CD4-positive, alpha-beta T cell (primary cell): ENCODE measurements at places on chromosomes 11 and 22.

DNA sequence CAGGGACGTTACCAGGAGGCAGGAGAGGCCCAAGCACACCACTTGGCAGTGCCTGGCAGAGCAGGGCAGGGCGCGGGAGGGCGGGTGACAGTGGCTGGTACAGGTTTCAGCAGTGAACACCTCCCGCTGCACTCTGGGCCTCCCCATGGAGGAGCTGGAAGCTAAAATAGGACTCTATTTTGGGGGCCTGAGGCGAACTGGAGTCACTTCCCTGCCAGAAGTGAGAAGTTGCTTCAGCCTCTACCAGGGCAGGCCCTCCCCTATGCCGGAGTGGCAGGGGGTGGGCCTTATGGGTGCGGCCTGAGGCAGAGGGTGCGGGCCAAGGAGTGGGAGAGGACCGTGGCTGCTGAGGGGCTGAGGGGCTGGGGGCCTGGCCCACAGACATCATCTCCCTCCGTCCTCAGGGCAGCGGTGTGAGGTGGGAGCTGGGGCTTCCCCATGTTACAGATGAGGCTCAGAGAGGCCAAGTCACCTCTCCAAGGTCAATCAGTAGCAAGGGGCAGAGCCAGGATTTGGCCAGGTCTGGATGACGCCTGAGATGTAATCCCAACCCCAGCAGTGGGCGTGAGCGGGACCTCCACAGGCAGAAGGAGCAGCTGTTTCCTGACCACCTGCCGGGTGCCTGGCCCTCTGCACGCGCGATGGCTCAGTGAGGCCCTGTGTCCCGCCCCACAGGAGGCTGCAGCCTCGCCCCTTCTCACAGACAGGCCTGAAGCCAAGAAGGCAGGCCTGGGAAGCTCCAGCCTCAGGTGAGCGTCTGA, 39.3 kb downstream of the KCNJ4 start:
- DNase-seq = no peak

- DNase-seq = peak; percentile 14
These were observed 10.3 kb downstream of the PARVG start for GRCh38 chr22:44191036-44191454.

- DNase-seq = no peak
These were observed 22.0 kb upstream of the IGSF9B start for GRCh38 chr11:133978794-133979193.

DNA sequence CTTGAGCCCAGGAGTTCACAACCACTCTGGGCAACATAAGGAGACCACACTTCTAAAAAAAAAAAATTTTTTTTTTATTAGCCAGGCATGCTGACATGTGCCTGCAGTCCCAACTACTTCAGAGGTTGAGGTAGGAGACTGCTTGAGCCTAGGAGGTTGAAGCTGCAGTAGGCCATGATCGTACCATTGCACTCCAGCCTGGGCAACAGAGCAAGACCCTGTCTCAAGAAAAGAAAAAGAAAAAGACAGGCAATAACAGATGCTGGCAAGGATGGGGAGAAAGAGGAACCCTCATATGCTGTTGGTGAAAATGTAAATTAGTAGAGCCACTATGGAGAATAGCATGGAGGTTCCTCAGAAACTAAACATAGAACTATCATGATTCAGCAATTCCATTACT, 64.8 kb downstream of the PAK1 start:
- no peak for DNase-seq

- DNase-seq = no peak
These were observed 29.2 kb downstream of the DDIAS start for GRCh38 chr11:82930734-82931133.

DNA sequence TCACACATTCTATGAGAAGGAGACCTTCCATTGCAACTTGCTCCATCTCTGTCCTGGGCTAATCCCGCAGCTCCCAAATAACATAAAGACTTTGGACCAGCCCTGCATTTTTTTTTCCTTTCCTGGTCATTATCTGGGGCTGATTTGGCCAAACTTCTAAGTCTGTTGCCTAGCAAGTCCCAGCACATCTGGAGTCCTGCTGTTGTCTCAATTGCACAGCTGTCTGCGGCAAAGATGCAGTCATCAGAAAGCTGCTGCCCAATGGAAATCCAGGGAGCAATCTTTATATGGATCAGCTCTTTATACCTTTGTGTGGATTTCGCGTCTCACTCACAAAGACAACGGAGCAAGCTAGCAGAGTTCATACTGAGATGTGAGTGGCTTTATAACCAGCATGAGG, 105.9 kb downstream of the NXPE2 start:
- no peak for DNase-seq

DNA sequence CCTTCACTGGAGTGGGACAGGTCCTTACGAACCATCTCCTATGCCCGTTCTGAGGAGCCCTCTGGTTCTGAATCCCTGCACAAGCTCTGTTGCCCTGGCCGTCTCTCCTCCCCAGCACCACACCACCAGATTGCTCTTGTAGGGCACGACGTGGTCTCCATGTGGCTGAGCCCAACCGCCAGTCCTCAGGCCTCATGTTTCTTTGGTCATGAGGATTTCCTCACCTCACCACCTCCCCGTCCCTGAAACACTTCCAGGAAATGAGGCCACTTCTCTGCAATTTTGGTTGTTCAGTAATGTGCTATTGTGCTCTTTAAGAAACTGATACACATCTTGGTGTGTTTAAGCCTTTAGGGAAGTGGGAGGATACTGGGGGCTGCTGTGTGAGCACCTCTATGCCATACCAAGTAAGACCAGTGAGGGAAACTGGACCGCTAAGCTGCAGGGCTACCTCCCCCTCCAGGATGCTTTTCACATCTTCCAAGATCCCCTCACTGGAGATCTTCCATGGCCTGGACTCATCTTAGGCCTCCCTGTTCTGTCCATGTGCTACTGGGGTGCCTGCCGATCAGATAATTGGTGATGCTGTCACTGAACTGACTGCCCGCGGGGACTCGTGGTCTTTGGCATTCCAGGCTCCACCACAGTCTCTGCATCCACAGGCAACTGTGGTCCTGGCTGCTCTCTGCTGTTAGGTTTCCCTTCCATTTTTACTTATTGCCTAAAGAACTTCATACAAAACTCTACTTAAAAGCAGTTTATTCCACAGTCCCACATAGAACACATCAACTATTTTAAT, 21.9 kb downstream of the DRICH1 start:
- DNase-seq = no peak

DNA sequence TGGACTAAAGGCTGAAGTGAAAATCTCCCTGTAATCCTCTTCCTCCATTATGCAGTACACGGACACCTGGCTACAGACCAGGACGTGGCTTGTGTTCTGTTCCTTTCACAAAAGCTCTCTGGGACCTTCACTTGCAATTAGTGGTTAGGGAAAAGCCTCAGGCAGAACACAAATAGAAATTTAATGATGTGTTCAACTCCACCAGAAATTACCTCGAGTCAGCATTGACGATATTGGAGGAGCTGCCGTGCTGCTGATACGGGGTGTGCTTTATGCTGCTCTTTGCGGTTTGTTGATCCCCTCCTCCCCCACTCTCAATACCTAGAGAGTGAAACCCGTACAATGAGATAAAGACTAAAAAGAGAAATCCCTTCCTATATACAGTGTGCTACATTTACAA, 48.9 kb downstream of the POLD3 start:
- DNase-seq = no peak

DNA sequence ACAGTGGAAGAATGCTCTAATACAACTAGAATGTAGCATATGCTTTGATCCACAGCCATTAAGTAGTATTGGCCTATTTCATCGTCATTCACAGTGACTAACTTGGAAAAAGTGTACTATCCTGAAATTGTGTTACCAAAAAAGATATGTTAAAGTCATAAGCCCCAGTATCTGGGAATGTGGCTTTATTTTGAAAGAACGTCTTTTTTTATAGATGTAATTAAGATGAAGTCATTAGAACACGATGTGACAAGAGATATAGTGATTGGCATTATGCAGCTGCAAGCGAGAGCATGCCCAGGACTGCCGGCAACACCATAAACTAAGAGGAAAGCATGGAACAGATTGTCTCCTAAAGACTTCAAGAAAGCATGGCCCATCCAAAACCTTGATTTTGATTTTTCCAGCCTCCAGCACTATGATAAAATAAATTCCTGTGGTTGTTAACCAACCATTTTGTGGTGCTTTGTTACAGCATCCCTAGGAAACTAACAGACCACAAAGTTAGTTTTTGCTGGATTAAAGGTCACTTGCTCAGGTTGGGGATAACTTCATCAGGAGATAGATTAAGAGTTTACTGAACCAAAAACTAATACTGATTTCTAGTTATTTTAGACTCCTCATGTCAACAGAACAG, 870.6 kb upstream of the LRRC4C start:
- no peak for DNase-seq

- DNase-seq = peak; percentile 43
These were observed 89.7 kb upstream of the MTMR2 start for GRCh38 chr11:96013461-96014213.

DNA sequence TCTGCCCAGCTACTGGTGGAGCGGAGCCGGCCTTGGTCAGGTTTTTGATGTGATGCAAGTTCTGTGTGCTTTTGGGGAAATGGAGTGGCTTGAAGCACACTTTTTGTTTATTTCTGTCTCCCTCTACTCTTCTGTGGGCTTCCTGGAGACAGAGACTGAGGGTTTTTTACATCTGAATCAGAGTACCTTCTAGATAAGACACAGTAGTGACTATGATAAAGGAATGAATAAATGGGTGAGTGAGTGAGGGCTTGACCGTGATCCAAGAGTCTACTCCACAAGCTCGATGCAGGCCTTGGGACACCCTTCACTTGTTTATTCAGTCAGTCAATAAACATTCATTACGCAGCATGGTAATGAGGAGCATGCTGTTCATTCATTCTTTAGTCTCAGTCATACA, 125.7 kb downstream of the PKNOX2 start:
- no peak for DNase-seq

GRCh38 chr11:62445314-62445740, 26.5 kb downstream of the SCGB1A1 start:
- DNase-seq = no peak

DNA sequence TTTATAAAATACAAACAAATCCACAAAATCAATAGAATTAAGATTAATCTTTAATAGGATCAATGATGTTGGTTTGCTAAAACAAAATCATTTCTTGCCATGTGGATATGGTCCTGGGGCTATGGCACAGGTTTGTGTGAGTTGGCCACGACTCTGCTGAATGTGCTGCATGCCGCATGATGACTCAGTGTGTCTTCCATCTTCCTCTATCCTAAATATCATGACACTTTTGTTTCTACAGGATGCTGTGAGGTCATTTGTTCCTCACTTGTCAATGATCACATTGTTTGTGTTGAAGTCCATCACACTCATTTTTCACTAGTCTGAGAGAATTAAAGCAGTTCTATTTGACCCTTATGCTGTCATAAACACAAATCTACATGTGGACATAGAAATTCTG, 167.2 kb upstream of the ZBED5 start:
- no peak for DNase-seq

DNA sequence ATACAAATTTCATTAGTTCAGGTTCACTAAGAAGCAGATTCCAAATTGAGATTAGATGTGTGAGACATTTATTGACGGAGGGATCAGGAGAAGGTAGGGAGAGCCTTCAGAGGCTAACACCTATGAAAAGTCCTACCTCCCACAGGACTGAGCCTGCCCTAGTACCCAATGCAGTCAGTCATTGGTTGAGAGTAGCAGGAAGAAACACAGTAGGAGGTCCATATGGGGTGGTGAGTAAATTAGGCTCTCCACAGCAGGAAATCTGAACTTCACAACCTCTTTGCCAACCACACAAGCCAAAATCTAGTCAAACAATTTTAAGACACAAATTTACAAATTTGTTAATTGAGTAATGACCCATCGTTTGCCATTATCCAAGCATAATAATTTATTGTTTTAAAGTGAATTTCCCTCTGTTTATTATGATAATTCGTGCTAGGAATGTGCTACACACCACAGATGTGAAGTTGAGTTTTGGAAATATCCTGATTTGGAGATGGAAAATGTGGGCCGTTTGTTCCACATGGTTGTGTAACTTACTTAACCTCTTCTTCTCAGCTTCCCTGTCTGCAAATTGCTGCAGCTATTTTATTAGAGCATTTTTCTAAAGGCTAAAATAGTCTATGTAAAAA, 542.1 kb downstream of the ETS1 start:
- no peak for DNase-seq

DNA sequence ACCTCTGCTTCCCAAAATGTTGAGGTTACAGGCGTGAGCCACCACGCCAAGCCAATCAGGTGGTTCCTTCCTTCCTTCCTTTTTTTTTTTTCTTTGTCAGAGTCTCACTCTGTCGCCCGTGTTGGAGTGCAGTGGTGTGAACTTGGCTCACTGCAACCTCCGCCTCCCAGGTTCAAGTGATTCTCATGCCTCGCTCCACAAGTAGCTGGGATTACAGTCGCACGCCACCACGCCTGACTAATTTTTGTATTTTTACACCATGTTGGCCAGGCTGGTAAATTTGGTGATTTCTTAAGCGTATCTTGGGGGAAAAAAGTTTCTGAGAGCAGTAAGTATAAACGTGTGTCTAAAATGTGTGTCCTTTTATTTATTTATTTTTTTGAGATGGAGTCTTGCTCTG, 18.2 kb upstream of the SPINDOC start:
- DNase-seq = no peak

- DNase-seq = no peak
These were observed 115.3 kb upstream of the TBCEL start for GRCh38 chr11:120908461-120909181.

DNA sequence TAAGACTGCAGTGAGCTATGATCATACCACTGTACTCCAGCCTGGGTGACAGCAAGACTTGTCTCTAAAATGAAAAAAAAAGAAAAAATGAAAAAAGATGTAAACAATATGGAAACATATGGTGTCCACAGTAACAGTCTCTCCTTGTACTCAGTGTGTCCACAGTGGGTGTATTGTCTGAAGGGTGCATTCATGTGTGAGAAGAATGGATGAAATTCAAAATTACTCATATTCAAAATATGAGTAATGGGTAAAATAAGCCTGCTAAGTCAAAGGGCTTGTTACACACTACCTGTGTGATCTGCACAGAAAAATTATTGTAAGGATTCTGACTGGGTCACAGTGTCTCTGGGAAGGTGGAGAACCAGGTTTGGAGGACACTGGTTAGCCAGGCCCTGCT, 26.9 kb downstream of the PPFIA1 start:
- DNase-seq = no peak

DNA sequence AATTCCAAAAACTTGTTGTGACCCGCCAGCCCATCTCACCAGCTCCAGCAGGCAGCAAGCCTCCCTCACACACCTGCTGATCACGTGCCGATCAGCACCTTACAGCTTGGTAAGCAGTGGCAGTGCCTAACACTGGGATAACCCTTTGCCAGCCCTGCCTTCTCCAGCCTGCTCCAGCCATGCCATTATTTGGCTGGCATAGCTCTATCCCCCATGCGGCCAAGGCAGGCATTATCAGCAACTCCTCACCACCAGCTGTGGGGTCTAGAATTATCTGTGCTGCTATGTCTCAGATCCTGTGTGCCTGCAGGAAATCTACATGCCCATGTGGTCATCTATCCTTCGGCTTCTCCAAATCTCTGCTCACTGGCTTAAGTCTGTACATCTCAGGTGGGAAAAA, 215.0 kb downstream of the ST3GAL4 start:
- no peak for DNase-seq
